ENCODE measurements at places on chromosomes 11 and 22.
A peak's percentile ranks its signal among the peaks of the same experiment; 100 is the strongest.

DNA sequence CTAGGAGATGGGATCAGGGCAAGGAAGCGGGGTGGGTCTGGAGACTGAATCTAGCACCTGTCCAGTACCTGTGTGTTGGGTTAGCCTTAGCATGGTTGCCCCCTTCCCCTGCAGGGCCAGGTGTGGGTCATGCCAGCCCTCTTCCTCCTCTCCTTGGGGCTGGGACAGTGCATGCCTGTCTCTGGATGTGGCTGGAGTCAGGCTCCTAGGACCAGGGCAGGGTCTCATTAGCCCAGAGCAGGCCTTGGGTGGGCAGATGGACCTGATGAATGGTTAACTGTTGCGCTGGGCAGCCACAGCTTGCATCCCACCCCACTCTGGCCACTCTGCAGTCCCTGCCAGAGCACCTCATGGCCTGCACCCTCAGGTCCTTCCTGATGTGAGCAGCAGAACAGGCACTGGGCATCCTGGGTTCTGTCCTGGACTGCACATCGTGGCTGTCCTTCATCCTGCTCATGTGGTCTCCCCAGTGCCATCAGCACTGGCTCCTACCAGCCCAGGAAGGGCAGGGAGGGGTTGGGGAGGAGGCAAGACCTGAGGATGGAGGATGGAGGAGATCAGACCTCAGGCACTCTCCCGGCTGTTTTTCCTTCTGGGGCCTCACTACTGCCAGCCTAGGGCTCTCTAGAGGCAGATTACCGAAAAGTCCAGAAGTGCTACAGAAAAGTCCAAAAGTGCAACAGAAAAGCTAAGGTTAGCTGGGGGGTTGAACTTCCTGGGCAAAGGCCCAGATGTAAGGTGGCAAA lies 12.8 kb upstream of the CHRM1 start:
- no peak for DNase-seq

GRCh38 chr22:23688571-23688970 lies 2.2 kb upstream of the RGL4 start:
- no peak for DNase-seq

- peak; percentile 78 for DNase-seq
Measured at GRCh38 chr22:39388261-39389011, 11.1 kb upstream of the TAB1 start.

DNA sequence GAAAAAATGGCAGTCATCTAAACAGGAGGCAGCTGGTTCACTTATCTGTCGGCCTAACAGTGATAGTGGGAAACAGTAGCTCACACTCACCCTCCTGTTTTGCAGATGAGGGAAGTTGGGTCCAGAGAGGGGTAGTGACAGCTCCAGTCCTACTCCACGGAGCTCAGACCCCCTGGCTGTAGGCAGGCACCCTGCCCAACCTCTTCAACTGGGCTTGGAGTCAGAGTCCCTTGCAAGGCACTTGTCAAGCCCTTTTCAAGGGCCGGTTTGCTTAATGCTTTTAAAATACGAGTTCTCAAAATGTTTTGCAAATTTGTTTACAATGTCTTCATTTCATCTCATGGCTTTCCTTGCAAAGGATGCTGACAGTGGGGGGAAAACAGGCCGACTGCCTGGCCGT lies 75.1 kb downstream of the BMAL1 start:
- no peak for DNase-seq

- no peak for DNase-seq
Measured at GRCh38 chr11:110566577-110566976, 136.8 kb downstream of the FDX1 start.

DNA sequence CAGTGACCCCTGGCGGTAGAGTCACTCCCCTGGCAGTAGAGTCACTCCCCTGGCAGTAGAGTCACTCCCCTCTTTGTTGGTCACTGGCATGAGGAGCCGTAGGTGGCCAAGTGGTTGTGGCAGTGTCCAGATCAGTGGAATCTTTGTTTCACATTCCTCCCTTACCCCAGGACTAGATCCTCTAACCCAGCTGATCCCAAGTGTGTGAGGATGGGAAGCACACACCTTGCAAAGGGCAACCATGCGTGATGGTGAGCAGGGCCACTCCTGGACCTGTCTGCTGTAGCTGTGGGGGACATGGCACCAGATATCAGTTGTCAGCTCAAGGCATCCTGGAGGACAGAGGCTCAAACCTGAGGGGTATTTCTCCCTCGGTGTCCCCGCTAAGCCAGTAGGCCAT lies 37.8 kb downstream of the OSBP2 start:
- no peak for DNase-seq

GRCh38 chr11:86698639-86699038 lies 26.2 kb upstream of the ME3 start:
- peak; percentile 46 for DNase-seq

DNA sequence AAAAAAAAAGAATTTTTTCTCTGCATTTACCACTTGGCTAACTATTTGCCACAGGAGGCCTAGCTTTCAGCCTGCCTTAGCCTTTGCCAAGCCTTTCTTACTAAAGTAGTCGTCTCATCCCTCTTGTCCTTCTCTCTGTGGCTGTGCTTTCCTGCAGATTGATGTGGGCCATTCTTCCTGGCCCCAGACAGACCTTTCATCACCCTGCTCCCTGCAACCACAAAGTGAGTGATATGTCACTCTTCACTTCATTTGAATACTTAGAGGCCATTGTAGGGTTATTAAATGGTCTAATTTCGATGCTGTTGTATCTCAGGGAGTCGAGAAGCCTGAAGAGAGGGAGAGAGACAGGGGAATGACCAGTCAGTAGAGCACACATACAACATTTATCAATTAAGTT lies 37.6 kb downstream of the ART5 start:
- no peak for DNase-seq

DNA sequence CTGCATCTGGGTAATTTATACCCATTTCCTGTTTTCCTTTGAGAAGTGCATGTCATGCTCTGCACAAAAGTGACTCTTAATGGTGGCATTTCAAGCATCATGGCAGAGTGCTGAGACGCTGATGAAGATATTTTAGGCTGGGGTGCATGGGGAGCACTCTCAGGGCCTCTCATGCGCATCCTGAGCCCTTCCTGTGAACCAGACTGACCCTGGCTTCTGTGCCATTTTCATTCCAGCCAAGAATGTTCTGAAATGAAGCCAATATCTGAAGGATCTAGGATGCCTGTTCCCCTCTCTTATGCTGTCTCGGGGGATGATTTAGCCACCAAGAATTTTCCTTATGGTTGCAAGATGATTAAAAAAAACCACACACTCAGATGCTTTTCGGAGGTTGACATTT lies 61.5 kb downstream of the MIAT start:
- no peak for DNase-seq

DNA sequence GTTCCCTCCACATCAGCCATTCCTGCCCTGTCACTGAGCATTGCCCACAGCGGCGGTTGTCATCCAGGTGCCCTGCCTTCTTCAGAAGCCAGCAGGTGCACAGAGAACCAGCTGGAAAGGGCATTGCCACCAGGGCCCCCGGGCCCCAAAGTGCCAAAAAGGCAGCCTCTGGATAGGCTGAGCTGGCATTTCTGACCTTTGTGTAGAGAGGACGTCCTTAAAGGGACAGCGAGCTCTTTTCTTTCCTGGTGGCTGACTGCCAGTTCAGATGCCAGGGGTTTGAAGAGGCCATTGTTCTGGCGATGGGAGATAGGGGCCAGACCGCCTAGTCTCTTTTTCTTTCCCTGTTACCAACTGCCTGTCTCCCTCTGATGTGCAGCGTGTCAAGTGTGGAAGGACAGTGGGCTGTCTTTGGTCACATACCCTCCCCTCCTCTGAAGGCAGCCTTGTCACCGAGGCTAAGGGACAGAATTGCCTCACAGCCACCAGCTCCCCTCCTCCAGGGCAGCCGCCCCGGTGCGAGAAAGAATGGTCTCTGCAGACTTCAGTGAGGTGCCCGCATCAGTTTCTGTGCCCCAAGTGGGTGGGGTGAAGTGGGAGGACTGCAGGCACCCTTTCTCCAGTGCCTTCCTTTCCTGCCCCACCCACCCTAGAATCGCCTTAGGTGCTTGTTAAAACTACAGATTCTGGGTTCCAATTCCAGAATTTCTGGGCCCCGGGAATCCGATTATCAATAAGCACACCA lies 109.6 kb downstream of the SCN3B start:
- DNase-seq, result no peak

GRCh38 chr11:3217818-3218482 lies 663 bp downstream of the MRGPRG start:
- no peak for DNase-seq

- no peak for DNase-seq
Measured at GRCh38 chr11:64353715-64354506, 5.1 kb upstream of the RPS6KA4 start.

DNA sequence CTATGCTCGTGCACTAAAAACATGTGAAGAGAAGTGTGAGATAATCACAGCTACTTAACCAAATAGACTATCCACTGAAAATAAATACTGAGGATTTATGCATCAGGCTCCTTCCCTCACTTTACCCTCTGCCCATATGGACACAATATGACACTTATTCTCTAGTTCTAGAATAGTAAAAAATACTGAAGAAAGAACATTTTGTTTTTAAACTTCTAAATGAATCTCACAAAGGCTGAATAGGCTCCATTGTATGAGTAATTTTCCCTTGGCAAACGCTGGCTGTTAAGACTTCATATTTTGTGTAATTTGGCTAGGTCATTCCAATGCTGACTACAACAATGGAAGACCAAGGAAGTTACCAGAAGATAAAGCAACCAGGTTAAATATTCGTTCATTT lies 9.9 kb downstream of the HPS5 start:
- DNase-seq, result no peak

DNA sequence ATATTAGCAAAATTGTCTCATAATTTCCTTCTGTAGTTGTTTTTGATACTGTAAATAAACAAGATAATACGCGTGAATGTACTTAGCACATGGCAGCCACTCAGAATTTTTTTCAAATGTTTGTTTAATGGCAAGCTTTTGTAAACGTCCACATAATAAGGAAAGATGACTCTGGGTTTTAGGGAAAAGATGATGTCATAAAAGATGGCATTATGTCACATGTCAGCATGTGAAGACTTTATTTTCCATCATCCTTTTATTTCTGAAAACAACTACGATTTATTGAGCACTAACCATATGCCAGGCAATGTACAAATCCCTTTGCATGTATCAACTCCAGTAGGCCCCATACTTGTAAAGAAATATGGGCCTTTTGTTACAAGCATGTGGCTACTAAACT lies 139.9 kb downstream of the C11orf91 start:
- DNase-seq, result no peak

- no peak for DNase-seq
Measured at GRCh38 chr22:37416827-37417226, 10.5 kb downstream of the ELFN2 start.

DNA sequence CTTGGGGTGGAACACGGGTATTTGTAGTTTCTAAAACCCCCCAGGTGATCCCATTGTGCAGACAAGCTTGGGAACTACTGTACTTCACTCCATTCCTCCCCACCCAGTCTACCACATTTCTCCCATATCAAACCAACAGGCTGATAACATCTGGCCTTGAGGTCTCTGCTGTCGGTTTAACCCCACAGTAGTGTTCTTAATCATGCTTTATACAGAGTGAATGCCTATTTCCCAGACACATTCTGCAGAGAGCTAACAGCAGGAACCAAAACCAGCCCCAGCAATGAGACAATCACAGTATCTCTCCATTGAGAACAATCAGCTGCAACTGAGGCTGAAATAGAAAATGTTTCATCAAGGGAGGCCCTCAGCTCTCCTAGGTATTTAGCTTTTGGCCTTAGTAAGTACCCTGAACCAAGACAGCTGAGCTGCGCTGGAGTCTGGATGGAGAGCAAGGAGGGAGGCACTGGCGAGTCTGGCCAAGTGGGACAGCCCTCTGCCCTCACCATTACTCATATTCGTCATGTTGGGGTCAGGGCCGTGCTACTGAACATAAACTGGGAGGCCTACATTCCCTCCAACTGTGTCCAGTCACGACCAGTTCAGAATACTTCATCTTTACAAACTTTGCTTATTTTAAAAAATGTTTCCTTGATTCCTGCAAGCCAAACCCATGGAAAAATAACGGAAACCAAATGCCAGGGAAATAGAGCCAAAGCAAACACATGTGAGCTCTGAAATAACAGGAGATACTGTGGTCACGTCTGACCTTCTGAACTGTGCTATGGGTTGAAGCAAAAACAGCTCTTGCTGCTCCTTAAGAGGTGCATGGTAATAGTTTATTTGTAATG lies 81.0 kb downstream of the CCDC34 start:
- DNase-seq, result no peak

GRCh38 chr11:57364851-57365660 lies 15.9 kb downstream of the PRG3 start:
- no peak for DNase-seq

- no peak for DNase-seq
Measured at GRCh38 chr11:123183391-123184099, 11.5 kb downstream of the CLMP start.

DNA sequence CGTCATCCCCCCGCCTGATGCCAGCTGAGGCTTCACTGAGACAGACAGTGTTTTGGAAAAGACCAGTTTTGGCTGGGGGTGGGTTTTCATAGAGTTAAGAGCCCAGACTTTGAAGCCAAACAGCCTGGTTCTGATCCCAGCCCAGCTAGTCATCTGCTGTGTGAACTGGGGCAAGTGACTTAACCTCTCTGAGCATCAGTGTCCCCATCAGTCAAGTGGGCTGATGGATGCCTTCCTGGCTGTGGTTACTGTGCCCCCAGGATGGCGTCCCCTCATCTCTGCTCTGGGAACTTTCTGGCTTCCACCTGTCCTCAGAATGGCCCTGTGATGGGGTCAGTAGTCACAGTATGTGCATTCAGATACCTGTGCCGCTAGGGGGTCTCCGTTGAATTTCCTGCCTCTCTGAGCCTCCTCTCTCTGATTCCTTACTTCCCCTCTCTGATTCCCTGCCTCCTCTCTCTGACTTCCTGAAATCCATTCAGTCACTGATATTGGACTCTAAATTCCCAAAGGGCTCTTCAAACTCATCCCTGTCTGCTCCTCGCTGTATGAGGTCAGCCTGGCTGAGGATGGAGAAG lies 2.4 kb downstream of the RASD2 start:
- no peak for DNase-seq

GRCh38 chr11:119496469-119496868 lies 73.5 kb upstream of the THY1 start:
- no peak for DNase-seq

DNA sequence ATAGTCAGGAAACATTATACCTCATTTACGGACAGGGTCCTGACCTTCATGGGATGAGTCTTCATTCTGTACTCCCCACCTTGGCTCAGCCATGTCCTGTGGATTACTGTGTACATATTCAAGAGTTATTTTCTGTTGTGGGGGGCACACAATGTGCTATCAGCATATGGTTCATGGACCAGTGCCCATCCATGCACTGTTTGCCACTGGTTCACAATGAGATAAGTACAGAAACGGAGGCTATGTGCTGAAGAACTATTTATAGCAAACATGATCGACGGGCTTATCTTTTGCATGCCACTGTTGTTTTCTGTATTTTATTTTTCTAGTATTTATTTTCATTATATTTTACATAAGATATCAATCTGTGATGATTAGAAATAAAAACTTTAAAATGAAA lies 56.4 kb upstream of the CCDC89 start:
- no peak for DNase-seq

- DNase-seq, result no peak
Measured at GRCh38 chr11:77086521-77087472, 15.8 kb upstream of the OMP start.

GRCh38 chr11:123137431-123138224 lies 57.4 kb downstream of the CLMP start:
- DNase-seq, result peak; percentile 43

GRCh38 chr22:43537019-43537585 lies 125.3 kb downstream of the MPPED1 start:
- DNase-seq, result peak; percentile 13

- DNase-seq, result no peak
Measured at GRCh38 chr11:85277693-85278092, 349.5 kb downstream of the DLG2 start.

GRCh38 chr11:8789864-8790263 lies 107.3 kb downstream of the RPL27A start:
- DNase-seq, result no peak
